ENCODE measurements at places on chromosomes 7 and 10. TPM values are rescaled to one million over a fixed set of nuclear protein-coding genes. Genes with fewer than 3 reads are reported as not detected.

UPF2 gene
- 15.7 TPM for total RNA-seq

CUZD1 gene
- 0.99 TPM for total RNA-seq

TMEM26 gene
- 0.14 TPM for total RNA-seq

GNGT1 gene
- total RNA-seq = not detected

AS3MT gene
- total RNA-seq = 1.4 TPM

PITX3 gene
- total RNA-seq = 0.07 TPM

IQUB gene
- total RNA-seq = 0.32 TPM

TMEM229A gene
- total RNA-seq = not detected

SPDYE8 gene
- not detected for total RNA-seq

CALHM1 gene
- total RNA-seq = not detected

LIPM gene
- not detected for total RNA-seq

LHPP gene
- 3.4 TPM for total RNA-seq

KIF11 gene
- 21.3 TPM for total RNA-seq

EMX2 gene
- not detected for total RNA-seq

UCMA gene
- total RNA-seq = not detected

CC2D2B gene
- 0.04 TPM for total RNA-seq

ELMO1 gene
- total RNA-seq = 33.7 TPM

SEMA3A gene
- 0.92 TPM for total RNA-seq

MRLN gene
- not detected for total RNA-seq

PON1 gene
- total RNA-seq = not detected

TMEM176B gene
- not detected for total RNA-seq

CTNNA3 gene
- total RNA-seq = not detected

IDI2 gene
- not detected for total RNA-seq

FRMD4A gene
- total RNA-seq = 80.0 TPM

CEP55 gene
- total RNA-seq = 92.2 TPM

ZNF862 gene
- 7.1 TPM for total RNA-seq

PHKG1 gene
- total RNA-seq = 0.59 TPM

PRKG1 gene
- 1.3 TPM for total RNA-seq

IL2RA gene
- not detected for total RNA-seq

AMZ1 gene
- total RNA-seq = not detected

LEP gene
- total RNA-seq = not detected
